ENCODE measurements at places on chromosomes 5 and 9.

- H3K4me3 ChIP-seq, result no peak overlapping the region
- H3K27ac ChIP-seq, result no peak overlapping the region
- DNase-seq, result peak; percentile 5
- H3K4me1 ChIP-seq, result no peaks in the 10 kb centered on the region
- H3K36me3 ChIP-seq, result peaks cover 40% of the 10 kb centered on the region
These were observed 98.7 kb downstream of the DROSHA start for GRCh38 chr5:31433229-31433628.

DNA sequence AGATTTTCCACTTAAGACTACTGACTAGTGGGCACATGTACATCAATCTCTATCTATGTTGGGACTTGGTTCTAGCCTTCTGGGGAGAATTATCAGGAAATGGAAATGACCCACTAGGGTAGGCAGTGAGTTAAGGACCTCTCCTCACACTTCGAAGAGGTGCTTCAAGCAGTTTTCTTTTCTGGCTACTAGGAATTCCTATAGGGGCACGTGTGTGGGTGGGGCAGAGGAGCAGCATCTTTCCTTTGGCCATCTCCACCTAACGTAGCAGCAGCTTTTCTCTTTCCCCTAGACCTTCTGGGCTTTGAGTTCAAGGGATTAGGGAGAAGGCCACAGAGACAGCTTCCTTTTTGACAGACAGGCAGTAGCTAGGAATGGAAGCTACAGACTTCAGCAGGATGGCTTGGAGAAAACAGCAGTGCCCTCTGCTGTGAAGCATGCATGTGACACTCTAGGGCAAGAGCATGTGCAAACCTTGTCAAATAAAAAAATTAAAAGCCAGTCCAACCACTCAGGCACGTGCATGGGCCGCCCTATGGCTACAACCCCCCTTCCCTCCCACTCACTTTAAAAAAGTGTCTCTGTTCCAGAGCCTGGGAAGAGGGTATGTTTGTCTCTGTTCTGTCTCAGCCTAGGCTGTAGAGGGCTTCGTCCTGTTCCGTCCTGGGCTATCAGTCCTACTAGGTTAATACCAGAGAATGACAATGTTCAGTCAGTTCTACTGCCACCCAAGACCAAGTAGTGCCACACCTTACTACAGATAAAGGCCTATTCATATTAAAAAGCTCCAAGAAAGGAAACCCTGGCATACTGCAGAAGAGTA lies 8.7 kb upstream of the GFRA3 start:
- peaks cover 24% of the 10 kb centered on the region for H3K36me3 ChIP-seq
- H3K4me3 ChIP-seq, result no peak overlapping the region
- DNase-seq, result peak; percentile 81

DNA sequence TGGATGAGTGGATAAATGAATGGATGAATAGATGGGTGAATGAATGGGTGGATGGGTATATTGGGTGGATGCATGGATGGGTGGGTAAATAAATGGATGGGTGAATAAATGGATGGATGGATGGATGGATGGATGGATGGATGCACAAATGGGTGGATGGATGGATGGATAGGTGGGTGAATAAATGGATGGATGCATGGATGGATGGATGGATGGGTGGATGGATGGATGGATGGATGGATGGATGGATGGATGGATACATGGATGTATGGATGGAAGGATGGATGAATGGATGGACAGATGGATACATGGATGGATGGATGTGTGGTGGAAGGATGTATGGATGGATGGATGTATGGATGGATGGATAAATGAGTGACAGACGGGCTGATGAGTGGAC lies 113.5 kb upstream of the SARDH start:
- no peaks in the 10 kb centered on the region for H3K27me3 ChIP-seq
- H3K36me3 ChIP-seq, result no peaks in the 10 kb centered on the region
- no peak overlapping the region for H3K4me3 ChIP-seq
- DNase-seq, result no peak
- H3K4me1 ChIP-seq, result peaks cover 2% of the 10 kb centered on the region

DNA sequence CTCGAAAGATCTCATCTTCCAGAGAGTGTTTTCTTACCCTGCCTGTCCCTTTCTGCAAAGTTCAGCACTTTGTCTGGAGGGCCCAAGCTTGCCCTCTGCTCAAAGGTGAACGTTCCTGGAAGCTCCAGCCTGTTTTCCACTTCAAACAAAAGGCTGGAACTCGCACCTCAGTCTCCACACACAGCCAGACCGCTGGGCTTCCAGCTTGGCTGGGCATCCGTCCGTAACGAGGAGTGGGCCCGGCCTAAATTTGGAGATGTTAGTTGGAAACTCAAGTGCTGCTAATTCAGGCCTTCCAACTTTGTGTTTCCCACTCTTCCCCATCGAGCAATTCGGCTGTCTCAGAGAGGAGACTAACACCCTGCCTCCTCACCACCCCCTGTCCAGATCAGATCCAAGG lies 35.1 kb downstream of the FGF18 start:
- no peaks in the 10 kb centered on the region for H3K27me3 ChIP-seq
- H3K27ac ChIP-seq, result no peak overlapping the region
- no peaks in the 10 kb centered on the region for H3K4me1 ChIP-seq

DNA sequence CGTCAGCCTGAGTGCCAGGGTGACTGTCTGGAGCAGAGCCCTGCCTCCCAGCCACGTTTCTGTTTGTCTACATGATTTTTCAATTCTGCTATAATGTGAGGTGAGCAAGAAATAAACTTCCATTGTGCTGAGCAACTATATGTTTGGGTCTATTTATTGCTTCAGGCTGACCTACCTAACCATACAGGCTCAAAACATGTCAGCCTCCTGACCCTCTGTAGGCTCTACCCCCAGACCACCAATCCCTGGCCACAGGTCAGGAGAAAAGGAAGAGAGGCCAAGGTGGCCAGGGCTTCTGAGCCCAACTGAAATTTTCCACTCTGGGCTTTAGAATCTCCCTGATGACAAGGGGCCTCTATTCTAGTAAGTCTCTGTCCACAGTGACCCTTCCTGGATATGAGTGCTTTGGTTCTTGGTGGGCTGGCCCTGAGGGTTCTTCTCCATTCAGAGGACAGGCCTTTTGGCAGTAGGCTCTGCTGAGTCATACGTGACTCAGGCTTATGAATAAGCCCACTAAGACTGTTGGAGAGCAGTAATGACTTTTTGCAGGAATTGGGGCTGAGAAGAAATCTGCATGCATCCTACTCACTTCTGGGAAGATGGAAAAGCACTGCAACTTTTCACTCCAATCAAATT lies 117.2 kb upstream of the TBCA start:
- no peaks in the 10 kb centered on the region for H3K4me1 ChIP-seq
- H3K27ac ChIP-seq, result no peak overlapping the region
- DNase-seq, result peak; percentile 66
- no peak overlapping the region for H3K4me3 ChIP-seq

- peaks cover 5% of the 10 kb centered on the region for H3K4me1 ChIP-seq
- no peaks in the 10 kb centered on the region for H3K27me3 ChIP-seq
- DNase-seq, result no peak
- H3K36me3 ChIP-seq, result no peaks in the 10 kb centered on the region
These were observed 46.2 kb upstream of the IQGAP2 start for GRCh38 chr5:76356887-76357286.

- peak; percentile 48 for DNase-seq
- no peaks in the 10 kb centered on the region for H3K36me3 ChIP-seq
These were observed 198.3 kb downstream of the ERCC6L2 start for GRCh38 chr9:96073531-96074480.

- H3K27me3 ChIP-seq, result no peaks in the 10 kb centered on the region
- H3K27ac ChIP-seq, result no peak overlapping the region
- H3K4me3 ChIP-seq, result no peak overlapping the region
- no peak for DNase-seq
- peaks cover 2% of the 10 kb centered on the region for H3K36me3 ChIP-seq
- H3K4me1 ChIP-seq, result peaks cover 20% of the 10 kb centered on the region
These were observed 42.4 kb upstream of the TJP2 start for GRCh38 chr9:69131682-69132081.

GRCh38 chr5:133326361-133326760 lies 274.5 kb downstream of the HSPA4 start:
- H3K27me3 ChIP-seq, result no peaks in the 10 kb centered on the region
- H3K36me3 ChIP-seq, result no peaks in the 10 kb centered on the region
- no peak for DNase-seq
- H3K4me3 ChIP-seq, result no peak overlapping the region

DNA sequence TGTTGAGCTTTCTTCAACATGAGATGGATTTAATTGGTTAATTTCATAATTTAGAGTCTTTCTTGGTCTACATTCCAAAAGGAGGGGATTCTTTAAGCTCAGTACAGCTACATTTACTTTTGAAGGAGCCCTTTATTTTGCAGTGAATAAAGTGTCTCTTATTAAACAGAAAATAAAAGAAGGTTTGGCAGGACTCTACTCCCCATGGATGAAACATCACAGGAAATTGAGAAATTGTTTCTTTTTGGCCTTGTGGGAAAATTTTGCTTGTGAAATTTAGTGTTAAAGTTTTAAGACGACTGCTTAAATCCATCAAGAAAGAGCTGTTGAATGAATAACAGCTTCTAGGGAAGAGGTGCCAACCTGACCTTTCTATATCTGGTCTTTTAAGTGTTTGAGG lies 187.7 kb downstream of the NTRK2 start:
- no peak overlapping the region for H3K27ac ChIP-seq
- H3K27me3 ChIP-seq, result no peaks in the 10 kb centered on the region
- no peaks in the 10 kb centered on the region for H3K36me3 ChIP-seq
- DNase-seq, result no peak
- no peaks in the 10 kb centered on the region for H3K4me1 ChIP-seq
- H3K4me3 ChIP-seq, result no peak overlapping the region

GRCh38 chr5:37662362-37662761 lies 177.5 kb downstream of the GDNF start:
- H3K4me1 ChIP-seq, result no peaks in the 10 kb centered on the region
- no peak for DNase-seq
- H3K36me3 ChIP-seq, result no peaks in the 10 kb centered on the region

- H3K36me3 ChIP-seq, result no peaks in the 10 kb centered on the region
- H3K27me3 ChIP-seq, result no peaks in the 10 kb centered on the region
- H3K4me3 ChIP-seq, result no peak overlapping the region
- DNase-seq, result no peak
These were observed 82.4 kb downstream of the SNCAIP start for GRCh38 chr5:122394284-122394930.

DNA sequence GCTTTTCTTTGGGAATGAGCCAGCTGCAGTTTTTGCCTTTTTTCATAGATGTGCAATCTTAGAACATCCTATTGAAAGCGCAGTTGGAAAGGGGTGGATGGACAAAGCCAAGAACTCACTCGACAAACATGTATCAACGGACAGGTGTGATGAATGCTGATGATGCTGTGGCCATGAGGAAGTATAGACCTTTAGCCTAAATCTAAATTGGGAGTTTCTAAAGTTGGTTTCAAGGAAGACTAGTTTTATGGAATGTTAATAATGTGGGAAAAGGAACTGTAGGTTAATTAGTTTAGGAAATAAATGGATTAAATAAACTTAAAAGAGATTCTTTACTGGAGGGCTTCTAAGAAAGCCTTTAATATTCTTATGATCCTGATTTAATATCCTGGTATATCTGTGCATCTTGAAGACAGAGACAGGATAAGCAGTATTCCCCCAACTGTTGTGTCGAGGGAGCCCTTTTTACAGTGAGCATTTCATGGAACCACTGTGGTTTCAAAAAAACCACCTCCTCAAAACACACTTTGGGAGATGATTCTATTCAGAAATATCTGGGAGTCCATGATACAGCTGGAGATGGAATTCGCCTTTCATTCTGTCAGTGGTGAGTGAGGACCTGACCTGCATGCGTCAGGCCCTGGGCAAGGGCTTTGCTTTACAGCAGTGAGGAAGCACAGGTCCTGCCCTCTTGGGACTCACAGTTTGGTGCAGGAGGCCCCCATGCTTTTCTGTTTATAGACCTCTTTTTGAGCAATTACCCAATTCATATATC lies 82.6 kb downstream of the AOPEP start:
- no peaks in the 10 kb centered on the region for H3K36me3 ChIP-seq
- H3K4me3 ChIP-seq, result no peak overlapping the region
